Kidney tubule cell (primary cell): ENCODE measurements at places on chromosomes 12 and 14.
A peak's percentile ranks its signal among the peaks of the same experiment; 100 is the strongest.

GRCh38 chr12:1839956-1840951, 19.9 kb downstream of the LRTM2 start:
- peak; percentile 17 for DNase-seq

- DNase-seq, result no peak
Observed at GRCh38 chr14:70152704-70153103, 36.0 kb downstream of the SLC8A3 start.

DNA sequence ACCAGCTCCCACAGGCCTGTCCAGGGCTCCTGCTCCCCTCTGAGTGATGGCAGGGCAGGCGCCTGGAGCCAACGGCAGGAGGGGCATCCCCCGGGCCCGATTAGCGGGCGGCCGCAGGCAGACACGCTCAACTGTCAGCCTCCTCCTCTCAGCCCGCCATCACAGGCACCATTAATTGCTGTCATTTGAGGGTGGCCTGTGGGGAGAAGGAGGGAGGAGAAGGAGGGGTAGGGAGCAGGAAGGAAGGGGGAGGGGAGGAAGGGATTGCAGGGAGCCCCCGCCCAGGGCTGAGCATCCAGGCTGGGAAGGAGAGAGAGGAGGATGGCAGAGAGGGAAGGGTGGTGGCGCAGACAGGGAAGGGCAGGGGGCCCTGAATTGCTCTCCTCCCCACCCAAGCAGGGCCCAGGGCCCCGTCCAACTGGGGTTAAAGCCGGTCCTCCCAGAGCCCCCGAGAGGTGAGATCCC, 36.1 kb downstream of the NCOR2 start:
- DNase-seq, result no peak

- no peak for DNase-seq
Observed at GRCh38 chr12:130827432-130827831, 11.6 kb downstream of the STX2 start.

- DNase-seq, result no peak
Observed at GRCh38 chr12:113064395-113065125, 8.0 kb downstream of the DTX1 start.

- DNase-seq, result peak; percentile 67
Observed at GRCh38 chr14:92973261-92973797, 50.4 kb downstream of the CHGA start.

DNA sequence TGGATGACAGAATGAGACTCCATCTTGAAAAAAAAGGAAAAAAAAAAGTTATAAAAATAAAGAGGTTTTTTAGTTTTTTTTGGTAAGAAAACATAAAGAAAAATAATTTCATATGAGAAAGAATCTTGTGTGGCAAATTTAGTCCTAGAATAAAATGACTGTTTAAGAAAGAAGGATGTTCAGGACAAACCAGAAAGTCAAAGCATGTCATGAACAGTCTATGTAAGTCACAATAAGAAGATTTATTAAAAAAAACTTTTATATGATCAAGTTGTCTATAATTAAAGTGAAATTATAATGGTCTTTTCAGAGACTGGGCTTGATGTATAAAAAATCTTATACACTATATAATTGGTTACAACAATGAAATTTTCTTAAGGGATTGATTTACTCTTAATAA, 68.1 kb upstream of the HECTD1 start:
- no peak for DNase-seq

GRCh38 chr12:31710021-31710818, 18.6 kb downstream of the AMN1 start:
- no peak for DNase-seq

DNA sequence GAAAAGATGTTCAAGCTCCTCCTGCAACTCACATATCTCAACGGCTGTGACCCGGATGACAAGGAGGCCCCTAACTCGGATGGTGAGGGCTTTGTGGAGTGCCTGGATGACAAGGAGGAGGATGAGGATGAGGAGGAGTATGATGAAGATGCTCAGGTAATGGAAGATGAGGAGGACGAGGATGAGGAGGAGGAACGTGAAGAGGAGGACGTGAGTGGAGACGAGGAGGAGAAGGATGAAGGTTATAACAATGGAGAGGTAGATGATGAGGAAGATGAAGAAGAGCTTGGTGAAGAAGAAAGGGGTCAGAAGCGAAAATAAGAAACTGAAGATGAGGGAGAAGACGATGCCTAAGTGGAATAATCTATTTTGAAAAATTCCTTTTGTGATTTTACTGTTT, 702 bp downstream of the ANP32D start:
- no peak for DNase-seq

DNA sequence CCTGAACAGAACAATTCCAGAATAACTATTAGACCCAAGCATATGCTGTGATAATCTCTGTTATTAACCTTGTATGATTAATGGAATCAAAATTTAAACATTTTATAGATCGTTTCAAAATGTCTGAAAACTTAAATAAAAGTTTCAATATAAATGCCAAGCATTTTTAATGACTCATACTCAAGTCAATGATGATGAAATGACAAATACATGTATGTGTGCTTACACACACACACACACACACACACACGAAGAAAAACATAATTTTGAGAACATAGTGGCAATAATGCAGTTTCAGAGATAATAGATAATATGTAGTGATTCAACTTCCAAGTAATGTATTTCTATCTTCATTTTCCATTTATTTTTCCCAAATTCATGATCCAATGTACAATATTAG, 384.9 kb upstream of the FOXG1 start:
- no peak for DNase-seq

DNA sequence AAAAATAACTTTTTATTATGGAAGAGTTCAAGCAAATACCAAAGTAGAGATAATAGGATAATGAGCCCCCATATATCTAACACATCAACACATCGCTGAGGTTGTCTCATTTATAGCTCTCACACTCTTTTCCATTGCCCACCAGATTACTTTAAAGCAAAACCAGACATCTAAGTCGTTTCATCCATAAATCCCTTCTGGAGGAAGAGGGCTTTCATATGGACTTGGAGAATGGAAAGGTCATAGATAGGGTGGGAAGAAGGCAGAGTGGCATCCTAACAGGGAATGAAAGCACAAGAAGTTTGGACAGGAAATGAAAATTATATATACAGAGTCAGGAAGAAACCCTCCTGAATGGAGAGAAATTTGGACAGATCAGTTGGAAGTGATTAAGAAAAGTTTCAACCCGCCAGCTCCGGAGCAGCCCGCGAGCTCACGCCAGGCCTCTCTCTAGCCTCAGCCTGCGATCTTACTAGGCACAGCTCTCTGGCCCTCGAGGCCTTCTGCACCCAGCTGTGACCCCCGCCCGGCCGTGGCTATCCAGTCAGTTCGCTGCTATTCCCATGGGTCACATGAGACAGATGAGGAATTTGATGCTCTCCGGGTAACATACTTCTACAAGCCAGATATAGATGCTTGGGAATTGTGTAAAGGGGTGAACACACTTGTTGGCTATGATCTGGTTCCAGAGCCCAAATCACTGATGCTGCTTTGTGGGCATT, 48.4 kb upstream of the NID2 start:
- no peak for DNase-seq

DNA sequence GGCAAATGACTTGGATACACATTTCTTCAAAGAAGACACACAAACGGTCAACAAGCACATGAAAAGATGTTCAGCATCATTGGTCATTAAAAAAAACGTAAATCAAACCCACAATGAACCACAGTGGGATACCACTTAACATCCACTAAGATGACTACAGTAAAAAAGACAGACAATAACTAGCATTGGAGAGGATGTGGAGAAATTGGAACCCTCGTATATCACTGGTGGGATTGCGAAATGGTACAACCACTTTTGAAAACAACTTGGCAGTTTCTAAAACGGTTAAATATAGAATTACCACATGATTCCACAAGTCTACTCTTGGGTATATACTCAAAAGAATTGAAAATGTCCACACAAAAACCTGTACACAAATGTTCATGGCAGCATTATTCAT, 25.2 kb upstream of the PPFIBP1 start:
- DNase-seq, result no peak

- no peak for DNase-seq
Observed at GRCh38 chr12:78881685-78882084, 17.1 kb downstream of the SYT1 start.

DNA sequence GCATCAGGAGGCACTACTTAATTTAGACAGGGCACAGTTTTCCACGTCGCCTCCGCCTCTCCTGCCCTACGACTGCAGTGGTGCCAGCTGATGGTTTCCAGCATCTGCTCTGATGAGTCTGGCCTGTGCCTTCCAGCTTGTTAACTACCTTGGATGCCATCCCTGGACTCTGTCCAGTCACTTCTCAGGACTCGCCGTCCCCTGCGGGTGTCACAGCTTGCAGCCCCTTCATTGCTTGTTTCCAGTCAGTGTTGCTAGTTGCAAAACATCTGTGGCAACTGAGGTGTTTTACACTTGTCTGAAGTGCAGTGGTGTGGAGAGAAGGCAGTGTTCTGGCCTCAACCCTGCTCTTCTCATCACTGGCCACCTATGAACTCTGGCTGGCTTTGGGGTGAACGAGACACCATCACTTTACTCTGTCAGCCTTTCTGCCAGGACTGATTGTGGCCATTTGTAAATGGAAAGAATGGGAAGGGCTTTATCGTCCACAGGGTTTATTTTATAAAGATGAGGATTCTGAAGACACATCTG, 8.3 kb downstream of the ADGRD1 start:
- no peak for DNase-seq

DNA sequence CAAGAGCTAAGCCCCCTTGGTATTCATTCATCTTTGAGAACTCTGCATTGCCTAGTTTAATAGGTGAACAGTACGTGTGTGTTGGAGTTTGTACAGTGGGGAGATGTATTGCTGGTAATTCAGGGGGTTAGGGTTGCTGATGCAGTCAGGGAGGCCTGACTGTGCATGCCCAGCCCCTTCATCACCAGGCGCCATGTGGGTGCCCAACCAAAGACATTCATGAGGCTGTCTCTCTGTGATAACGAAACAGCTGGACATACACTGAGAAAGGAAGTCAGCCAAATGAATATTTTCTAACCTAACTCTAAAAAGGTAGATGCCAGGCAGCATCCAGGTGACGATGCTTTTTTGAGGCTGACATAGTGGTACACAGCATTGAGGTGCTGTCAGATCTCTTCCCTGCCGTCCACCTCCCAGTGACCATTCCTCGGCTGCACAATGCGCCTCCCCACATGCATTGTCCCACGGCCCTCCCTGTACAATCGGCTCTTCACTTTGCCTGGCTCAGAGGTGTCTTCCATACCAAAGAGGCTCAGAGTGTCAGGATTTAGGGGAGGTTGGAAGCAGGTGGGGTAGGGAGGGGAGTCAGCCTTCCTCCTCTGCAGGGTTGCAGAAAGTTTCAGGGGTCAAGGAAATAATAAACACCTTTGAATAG, 19.0 kb downstream of the EML1 start:
- DNase-seq, result no peak

GRCh38 chr12:102174761-102175160, 22.9 kb downstream of the PMCH start:
- DNase-seq, result no peak

DNA sequence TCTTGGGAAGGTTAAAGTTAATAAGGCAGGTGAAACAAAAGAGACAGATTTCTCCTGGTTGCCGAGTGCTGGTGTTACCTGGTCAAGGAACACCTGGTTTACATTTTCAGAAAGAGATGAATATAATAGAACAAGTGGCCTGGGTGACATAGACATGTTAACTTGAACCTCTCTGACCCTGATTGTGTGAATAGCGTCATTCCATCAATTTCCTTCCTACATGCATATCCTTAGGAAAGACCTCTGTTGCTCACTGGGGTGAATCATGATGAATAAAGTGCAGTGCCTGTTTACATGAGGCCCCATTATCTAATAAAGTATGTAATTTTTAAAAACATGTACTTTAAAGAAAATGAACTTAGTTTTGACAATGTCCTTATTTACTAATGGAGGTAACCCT, 1822.9 kb upstream of the FLRT2 start:
- DNase-seq, result no peak

- peak; percentile 80 for DNase-seq
Observed at GRCh38 chr12:119989731-119990381, 820 bp downstream of the BICDL1 start.

GRCh38 chr14:100145682-100146464, 13.6 kb downstream of the DEGS2 start:
- no peak for DNase-seq
